ENCODE measurements at places on chromosomes 16 and 17.

GRCh38 chr16:12703935-12704334 lies 99.8 kb downstream of the CPPED1 start:
- DNase-seq = no peak

DNA sequence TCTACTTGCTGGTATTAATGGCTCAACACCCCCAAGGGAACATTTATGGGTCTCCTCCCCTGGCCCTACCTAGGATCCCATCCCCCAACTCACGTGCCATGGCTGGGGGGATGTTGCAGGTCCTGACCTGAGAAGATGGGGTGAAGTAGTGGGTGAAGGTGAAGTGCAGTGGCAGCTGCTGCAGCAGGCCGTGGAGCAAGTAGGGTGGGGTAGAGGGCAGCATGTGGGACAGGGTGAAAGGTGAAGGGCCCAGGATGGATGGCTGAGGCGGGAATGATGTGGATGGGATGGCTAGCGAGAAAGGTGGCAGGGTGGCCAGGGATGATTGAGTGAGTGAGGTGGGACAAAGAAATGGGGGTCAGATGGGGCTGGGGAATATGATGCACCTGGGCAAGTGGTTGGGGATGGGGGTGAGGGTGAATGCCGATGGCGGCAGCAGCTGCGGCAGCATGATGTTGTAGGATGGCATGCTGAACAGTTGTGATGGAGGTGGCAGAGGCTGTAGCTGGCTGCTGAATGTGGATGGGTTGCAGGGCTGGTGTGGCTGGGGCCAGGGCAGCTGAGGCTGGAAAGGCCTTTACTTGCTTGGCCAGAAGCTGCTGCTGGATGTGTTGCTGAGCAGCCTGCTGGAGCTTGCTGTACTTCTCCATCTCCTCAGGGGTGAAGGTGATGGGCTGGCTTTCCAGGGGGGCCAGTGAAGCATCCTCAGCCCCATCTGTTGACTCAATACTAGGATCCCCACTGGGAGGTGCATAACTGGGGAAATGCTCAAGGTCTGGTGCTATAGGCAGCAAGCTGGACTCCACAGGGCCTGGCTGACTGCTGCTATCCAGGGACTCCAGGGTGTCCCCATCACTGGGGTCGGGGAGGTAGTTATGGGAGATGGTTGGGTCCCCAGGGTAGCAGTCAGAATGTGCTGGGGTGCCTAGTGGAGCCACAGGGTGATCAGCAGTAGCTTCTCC lies 8.3 kb upstream of the ITGA2B start:
- DNase-seq = no peak

GRCh38 chr16:28923652-28924398 lies 1.2 kb downstream of the RABEP2 start:
- DNase-seq = no peak

DNA sequence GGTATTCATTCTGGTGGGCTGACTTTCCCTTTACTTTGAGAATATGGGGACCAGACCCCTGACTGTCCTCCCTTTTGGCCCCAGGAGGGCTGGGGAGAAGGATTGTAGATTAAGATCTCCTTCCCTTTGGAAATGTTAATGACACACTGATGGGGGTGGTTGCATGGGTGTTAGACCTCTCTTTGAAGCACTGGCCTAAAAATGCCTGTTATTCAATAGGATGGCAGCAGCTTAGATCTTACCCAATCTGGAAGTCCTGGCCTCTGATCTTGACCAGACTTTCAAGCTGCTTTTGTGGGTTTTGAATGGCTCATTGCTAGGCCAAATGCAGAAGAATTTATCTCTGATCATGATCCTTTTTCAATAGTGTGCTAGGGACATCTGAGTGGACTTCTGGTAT lies 25.7 kb downstream of the MAP3K3 start:
- no peak for DNase-seq

- DNase-seq = no peak
Measured at GRCh38 chr16:19598805-19599510, 43.5 kb downstream of the VPS35L start.

GRCh38 chr17:46771561-46772474 lies 46.7 kb downstream of the WNT3 start:
- DNase-seq = peak; percentile 85

DNA sequence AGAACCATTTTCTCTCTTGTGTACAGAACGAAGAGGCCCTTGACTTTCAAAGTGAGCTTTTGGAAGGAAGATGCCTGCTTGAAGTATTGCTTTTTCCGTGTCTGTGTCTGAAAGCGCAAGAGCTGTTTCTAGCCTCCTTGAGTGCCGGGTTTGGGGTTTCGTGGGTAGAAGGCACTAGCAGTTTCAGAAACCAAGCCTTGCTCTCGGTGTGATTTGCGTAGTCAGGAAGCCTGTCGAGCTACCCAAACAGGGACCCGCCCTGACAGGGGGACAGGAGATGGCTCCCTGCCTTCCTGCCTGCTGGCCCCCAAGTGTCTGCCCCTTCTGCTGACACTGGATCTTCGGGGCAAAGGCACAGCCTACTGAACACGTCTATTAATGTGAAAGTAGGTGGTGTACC lies 322.0 kb downstream of the MAF start:
- no peak for DNase-seq

DNA sequence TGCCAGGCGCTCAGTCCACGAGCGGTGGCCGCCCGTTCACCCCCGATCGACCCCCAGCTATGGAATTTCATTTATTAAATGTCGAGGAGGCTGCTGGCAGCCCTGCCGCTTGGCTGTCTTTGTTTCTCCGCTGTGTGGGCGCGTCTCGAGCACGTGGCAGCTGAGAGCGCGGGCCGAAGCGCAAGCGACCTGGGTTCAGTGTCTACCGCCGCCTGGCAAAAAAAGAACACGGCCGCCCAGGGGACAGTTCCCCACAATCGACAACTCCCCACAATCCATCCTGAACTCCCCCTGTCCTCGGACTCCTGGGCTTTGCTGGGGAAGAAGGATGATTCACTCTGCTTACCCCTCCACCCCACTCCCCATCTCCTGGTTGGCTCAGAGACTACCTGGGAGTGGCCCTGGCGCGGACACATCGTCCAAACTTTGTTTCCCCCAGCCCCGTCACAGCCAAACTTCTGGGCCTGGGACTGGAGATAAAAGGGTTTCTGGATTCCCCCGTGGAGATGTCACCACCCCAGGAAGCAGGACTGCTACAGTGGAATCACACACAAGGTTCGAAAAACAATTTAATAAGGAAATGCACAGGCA lies 1.7 kb upstream of the ANKRD13B start:
- peak; percentile 85 for DNase-seq

DNA sequence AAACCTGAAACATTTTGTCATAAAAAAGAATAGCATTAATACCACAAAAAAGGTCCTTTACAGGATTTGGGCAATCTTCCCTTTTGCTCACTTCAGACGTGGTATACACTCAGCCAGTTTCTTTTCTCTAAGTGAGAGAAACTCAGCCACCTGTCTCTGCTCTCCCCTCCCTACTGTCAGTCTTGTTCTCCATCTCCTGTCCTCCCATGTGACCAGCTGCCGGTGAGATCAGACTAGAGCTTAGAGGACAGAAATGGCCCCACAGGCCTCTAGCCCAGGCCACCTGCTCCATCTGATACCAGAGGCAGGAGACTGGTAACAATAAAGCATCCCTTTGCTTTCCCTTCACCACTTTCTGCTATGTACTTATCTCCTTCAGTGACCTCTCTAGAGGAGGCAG lies 34.9 kb downstream of the CMC2 start:
- DNase-seq = no peak

- DNase-seq = no peak
Measured at GRCh38 chr16:28837672-28838557, 8.2 kb downstream of the TUFM start.

DNA sequence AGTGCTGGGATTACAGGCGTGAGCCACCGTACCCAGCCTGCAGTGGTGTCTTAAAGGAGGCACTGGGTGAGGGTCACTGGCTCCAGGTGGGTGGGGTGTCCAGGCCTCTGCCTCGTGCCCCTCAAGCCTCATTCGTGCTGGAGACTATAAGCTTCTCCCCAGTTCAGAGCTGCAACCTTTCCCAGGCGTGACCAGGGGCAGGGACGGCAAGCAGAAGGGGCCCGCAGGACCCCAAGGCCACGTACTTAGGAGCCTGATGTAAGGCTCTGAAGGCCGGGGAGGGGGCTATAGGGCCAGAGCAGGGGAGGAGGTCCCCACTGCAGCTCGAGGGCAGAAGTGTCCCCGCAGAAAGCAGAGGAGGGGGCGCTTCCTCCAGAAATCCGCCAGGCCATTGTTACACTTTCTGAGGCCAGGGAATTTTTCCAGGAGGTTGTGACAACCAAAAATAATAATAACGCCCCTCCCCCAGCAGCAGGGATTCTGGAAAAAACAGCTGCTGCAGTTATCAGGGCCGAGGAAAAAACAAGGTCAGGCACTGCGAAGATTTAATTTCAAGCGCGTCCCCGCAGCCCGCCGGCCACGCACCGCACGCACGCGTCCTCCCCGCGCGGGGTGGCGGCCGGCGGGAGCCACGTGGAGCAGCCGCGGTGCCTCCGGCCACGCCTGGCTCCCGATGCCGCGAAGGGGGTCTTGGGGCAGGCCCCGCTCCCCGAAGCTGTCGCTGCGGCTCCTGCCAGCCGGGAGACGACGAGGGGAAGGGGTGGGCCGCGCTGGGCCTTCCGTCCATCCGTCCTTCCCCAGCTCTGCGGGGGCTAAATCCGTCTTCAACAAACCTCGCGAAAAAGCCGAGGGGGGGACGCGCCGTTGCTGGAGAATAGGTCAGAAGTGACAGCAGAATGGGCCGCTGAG lies 45.8 kb upstream of the SLC38A10 start:
- peak; percentile 70 for DNase-seq

- no peak for DNase-seq
Measured at GRCh38 chr16:66903544-66904427, 14.9 kb downstream of the CDH16 start.

GRCh38 chr17:21263376-21263775 lies 10.2 kb upstream of the NATD1 start:
- no peak for DNase-seq

DNA sequence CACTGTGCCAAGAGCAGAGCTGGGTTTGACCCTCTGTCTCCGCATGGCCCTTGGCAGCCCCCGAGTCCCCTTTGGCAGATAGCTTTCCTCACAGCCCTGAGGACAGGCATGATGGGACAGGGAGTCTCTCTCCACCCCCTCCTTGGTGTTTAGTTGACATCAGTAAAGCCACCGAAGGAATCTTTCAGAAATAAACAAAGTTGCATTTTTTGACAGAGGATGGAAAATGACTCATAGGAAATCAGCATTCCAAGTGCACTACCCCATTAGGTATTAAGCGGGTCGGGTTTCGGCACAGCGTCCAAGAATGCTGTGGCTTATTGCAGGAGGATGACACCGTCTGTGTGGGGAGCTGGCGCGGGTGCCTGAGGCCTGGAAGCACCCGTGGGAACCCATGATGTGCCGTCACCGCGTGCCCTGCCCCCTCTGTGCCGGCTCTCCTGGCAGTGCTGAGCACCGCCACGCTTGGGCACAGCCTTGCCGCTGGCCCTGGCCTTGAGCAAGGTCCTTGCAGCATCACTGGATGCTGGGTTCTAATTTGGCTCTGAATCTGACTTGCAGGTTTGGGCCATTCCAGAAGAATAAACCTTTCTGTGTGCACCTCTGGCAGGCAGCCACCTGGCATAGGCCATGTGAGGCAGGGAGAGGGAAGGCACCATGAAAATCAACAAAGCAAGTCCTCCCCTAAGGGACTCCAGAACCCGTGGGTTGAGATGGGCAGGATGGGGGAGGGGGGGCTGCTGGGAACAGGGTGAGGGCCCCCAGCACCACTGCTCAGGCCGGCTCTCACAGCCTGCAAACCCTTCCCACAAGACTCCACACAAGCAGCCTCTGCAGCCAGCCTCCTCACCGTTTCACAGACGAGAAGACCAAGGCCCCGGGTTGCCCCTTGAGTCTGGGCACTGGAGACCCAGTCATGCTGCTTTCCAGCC lies 50.5 kb upstream of the ZNF469 start:
- no peak for DNase-seq

Data from ecto neural progenitor cell (in vitro differentiated cells).